ENCODE measurements at places on chromosomes 2 and 18. TPM values are rescaled to one million over a fixed set of nuclear protein-coding genes. Genes with fewer than 3 reads are reported as not detected.

DNA sequence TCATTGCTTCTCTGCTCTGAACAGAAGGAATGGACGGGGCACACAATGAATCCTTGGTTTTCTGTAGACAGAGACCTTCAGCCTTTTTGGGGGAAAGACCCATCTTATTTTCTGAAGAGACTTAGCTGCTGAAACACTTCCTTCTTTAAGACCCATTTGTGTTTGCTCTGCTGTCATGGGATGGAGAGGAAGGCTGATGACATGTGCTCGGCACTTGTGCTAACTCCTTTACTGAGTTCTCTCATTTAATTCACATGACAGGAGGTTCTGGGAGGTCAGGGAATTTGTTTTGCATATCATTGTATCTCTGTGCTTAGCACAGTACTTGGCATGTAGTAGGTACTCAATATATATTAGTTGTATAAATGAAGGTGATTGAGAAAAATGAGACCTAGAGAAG lies 39.0 kb downstream of the OXER1 start:
- H3K4me3 ChIP-seq: no peak overlapping the region
- peaks cover 9% of the 10 kb centered on the region for H3K36me3 ChIP-seq
- H3K4me1 ChIP-seq: no peaks in the 10 kb centered on the region
- DNase-seq: no peak

DNA sequence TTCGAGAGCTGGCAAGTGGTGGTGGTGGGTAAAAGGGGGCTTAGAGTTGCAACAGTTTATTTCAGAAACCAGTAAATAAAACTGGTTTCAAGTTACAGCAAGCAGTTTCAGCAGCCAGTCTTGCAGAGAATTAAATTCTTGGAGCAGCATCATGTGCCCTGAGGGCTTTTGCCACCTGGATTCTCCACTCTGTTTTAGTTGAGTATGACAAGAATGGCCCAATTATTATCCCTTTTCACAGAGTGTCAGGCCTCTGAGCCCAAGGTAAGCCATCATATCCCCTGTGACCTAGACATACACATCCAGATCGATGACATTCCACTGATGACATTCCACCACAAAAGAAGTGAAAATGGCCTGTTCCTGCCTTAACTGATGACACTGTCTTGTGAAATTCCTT lies 72.8 kb upstream of the FANCL start:
- DNase-seq: no peak
- H3K4me3 ChIP-seq: no peak overlapping the region
- no peaks in the 10 kb centered on the region for H3K4me1 ChIP-seq
- H3K36me3 ChIP-seq: no peaks in the 10 kb centered on the region
- H3K27me3 ChIP-seq: no peaks in the 10 kb centered on the region

DNA sequence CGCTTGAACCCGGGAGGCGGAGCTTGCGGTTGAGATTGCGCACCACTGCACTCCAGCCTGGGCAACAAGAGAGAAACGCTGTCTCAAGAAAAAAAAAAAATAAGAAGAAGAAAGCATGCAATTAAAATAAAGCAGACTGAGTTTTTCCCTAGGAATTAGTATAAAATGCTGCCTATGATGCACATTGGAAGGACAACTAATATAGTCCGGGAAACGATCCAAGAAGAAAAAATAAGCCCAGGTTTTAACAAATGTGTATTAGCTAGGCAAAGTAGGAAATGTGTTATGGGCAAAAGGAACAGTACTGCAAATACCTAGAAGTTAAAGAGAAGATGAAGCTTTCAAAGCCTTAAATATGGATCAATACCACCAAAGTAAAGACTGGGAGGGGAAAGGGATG lies 64.0 kb downstream of the SPIRE1 start:
- H3K4me3 ChIP-seq: no peak overlapping the region
- H3K36me3 ChIP-seq: no peaks in the 10 kb centered on the region
- no peak for DNase-seq
- no peaks in the 10 kb centered on the region for H3K27me3 ChIP-seq

- no peak for DNase-seq
- H3K4me1 ChIP-seq: no peaks in the 10 kb centered on the region
- H3K36me3 ChIP-seq: no peaks in the 10 kb centered on the region
- H3K27ac ChIP-seq: no peak overlapping the region
Observed at GRCh38 chr2:3272761-3273160, 104.9 kb downstream of the EIPR1 start.

- peaks cover 2% of the 10 kb centered on the region for H3K27me3 ChIP-seq
- H3K4me1 ChIP-seq: no peaks in the 10 kb centered on the region
- no peak overlapping the region for H3K27ac ChIP-seq
Observed at GRCh38 chr18:570697-571096, 9.5 kb upstream of the CETN1 start.

GRCh38 chr2:202375033-202375608 lies 1.0 kb upstream of the BMPR2 start:
- no peaks in the 10 kb centered on the region for H3K36me3 ChIP-seq
- H3K27me3 ChIP-seq: no peaks in the 10 kb centered on the region
- peaks cover 20% of the 10 kb centered on the region for H3K4me1 ChIP-seq
- no peak overlapping the region for H3K27ac ChIP-seq

GRCh38 chr2:181183878-181184542 lies 203.6 kb downstream of the UBE2E3 start:
- H3K36me3 ChIP-seq: no peaks in the 10 kb centered on the region
- H3K4me1 ChIP-seq: peaks cover 7% of the 10 kb centered on the region
- H3K27ac ChIP-seq: no peak overlapping the region
- no peak for DNase-seq
- no peak overlapping the region for H3K4me3 ChIP-seq
- H3K27me3 ChIP-seq: no peaks in the 10 kb centered on the region

DNA sequence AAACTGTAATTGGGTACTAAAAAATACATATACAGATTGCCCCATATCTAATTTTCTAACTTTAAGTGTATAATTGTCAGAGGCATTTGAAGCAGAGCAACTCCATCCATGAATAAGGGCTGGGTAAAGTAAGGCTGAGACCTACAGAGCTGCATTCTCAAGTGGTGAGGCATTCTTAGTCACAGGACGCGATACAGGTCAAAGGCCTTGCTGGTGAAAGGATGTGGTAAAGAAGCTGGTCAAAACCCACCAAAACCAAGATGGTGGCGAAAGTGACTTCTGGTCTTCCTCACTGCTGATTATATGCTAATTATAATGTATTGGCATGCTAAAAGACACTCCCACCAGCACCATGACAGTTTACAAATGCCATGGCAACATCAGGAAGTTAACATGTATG lies 50.0 kb downstream of the SLC8A1 start:
- H3K27ac ChIP-seq: no peak overlapping the region
- no peaks in the 10 kb centered on the region for H3K4me1 ChIP-seq
- no peaks in the 10 kb centered on the region for H3K36me3 ChIP-seq
- no peak for DNase-seq
- H3K27me3 ChIP-seq: no peaks in the 10 kb centered on the region

DNA sequence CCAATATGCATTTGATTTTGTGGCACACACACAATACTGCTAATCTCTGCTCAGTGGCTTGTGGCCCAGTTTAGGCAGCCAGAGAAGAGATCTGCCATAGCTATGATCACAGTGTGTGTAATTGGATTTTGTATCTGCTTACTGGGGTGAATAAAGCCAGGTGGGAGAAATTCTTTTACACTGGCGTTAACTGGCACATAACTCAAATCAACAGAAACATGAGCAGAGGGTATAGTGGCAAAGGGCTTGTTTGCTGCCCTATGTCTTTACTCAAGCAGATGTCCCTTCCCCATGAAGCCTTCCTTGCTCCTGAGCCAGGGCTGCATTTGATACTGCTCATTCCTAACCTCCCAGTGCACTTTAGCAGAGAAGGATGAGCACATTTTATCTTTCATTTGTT lies 28.5 kb downstream of the STON1 start:
- no peaks in the 10 kb centered on the region for H3K27me3 ChIP-seq

- no peaks in the 10 kb centered on the region for H3K36me3 ChIP-seq
- H3K4me1 ChIP-seq: peaks cover 3% of the 10 kb centered on the region
- H3K27ac ChIP-seq: no peak overlapping the region
- no peak for DNase-seq
Observed at GRCh38 chr2:127563458-127564428, 28.3 kb downstream of the MYO7B start.

DNA sequence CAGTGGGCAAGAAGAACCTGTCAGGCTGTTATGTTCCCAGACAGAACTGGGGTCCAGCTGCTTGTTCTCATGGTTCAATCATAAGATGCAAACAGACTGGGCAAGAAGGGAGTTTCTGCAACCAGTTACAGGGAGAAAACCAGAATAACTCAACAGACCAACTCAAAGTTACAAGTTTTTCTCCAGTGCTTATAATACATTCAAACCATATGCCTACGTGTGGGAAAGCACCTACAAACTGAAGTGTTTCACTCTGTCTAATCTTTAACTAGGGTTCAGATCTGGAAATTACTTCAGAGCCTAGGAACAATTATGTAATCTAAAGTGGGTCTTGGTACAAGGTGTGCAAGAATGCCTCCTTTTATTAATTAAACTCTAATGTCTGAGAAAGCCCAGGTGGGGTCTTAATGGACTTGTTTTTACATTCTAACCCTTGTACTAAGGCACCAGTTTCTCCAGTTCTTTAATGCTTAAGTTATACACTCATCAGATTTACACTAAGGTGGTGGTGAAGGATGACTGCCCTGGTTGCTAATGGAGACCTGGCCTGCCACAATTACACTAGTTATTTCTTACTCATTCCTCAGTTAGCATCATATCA lies 951.9 kb downstream of the TSN start:
- no peak overlapping the region for H3K27ac ChIP-seq
- no peak overlapping the region for H3K4me3 ChIP-seq
- H3K27me3 ChIP-seq: no peaks in the 10 kb centered on the region
- H3K4me1 ChIP-seq: no peaks in the 10 kb centered on the region

DNA sequence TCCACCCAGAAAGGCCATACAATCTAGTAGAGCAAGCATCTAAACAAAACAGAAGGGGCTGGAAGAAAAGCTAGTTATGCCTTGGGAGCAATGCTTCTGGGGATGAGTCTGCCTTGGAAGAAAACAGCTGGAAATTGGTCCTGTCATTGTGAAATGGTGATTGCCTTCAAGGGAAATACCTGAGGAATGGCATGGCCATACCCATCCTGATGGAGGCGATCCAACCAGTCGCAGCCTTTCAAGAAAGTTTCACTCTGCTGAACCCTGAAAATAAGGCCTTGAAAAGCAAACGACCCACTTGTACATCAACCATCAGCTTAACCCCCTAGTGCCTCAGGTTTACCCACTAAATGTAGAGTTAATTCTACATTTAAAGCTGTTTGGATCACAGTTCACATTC lies 72.6 kb upstream of the PID1 start:
- DNase-seq: no peak
- no peaks in the 10 kb centered on the region for H3K27me3 ChIP-seq
- H3K4me1 ChIP-seq: no peaks in the 10 kb centered on the region

DNA sequence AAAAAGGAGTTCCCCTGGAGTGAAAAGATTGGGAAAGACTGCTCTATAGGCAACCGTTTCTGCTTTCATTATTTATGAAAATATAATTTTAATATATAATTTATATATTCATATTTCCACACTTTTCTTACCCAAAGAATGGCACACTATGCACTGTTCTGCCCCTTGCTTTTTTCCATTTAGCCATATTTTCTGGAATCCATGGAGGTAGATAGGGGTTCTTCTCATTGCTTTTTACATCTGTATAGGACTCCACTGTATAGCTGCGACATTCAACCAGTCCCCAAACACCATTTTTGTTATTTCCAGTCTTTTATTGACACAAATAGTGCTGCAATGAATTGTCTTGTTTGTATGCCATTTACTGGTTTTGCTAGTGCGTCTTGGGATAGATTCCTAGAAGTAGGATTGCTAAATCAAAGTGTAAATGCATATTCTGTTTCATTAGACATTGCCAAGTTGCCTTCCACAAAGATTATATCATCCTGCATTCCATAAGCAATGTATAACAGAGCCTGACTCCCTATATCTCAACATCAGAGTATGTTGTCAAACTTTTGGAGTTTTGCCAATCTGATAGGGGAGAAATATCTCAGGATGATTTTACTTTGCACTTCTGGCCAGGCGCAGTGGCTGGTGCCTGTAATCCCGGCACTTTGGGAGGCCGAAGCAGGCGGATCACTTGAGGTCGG lies 26.6 kb upstream of the TCF7L1 start:
- H3K4me3 ChIP-seq: no peak overlapping the region
- H3K36me3 ChIP-seq: no peaks in the 10 kb centered on the region
- no peak for DNase-seq
- no peaks in the 10 kb centered on the region for H3K27me3 ChIP-seq

GRCh38 chr2:147865560-147865959 lies 20.7 kb downstream of the ACVR2A start:
- no peaks in the 10 kb centered on the region for H3K36me3 ChIP-seq
- no peak overlapping the region for H3K27ac ChIP-seq
- H3K4me3 ChIP-seq: no peak overlapping the region
- H3K4me1 ChIP-seq: peaks cover 3% of the 10 kb centered on the region
- no peak for DNase-seq

DNA sequence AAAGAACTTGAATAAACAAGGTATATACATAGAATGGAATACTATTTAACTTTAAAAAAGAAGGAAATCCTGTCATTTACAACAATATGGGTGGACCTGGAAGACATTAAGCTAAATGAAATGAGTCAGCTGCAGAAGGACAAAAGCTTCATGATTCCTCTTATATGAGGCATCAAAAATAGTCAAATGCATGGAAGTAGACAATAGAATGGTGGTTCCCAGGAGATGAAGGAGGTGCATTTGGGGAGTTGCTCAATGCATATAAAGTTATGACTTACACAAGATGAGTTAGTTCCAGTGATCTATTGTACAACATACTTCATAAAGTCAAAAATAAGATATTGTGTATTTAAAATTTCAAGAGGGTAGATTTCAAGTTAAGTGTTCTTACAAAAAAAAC lies 426.1 kb upstream of the UBE2E3 start:
- DNase-seq: no peak
- no peaks in the 10 kb centered on the region for H3K27me3 ChIP-seq
- H3K36me3 ChIP-seq: no peaks in the 10 kb centered on the region

- H3K36me3 ChIP-seq: no peaks in the 10 kb centered on the region
- no peak for DNase-seq
- peaks cover 2% of the 10 kb centered on the region for H3K27me3 ChIP-seq
- H3K27ac ChIP-seq: no peak overlapping the region
- H3K4me3 ChIP-seq: no peak overlapping the region
Observed at GRCh38 chr2:105449076-105449475, 50.2 kb upstream of the FHL2 start.

DNA sequence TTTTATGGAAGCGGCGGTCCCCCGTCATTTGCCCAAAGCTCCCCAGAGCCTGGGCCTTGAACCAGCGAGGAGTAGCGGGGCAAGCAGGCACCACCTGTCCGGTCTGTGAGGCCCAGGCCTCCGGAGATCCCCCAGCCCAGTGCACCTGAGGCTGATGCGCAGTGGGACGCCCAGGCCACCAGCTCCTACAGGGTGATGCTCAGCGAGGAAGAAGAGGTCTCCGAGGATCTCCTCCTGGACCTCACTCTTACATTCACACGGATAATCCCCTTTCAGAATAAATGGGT lies 220.2 kb downstream of the NDUFA10 start:
- H3K4me1 ChIP-seq: no peaks in the 10 kb centered on the region
- no peak overlapping the region for H3K27ac ChIP-seq
- no peaks in the 10 kb centered on the region for H3K27me3 ChIP-seq
- H3K4me3 ChIP-seq: no peak overlapping the region
- H3K36me3 ChIP-seq: no peaks in the 10 kb centered on the region
- no peak for DNase-seq

- no peaks in the 10 kb centered on the region for H3K36me3 ChIP-seq
- no peaks in the 10 kb centered on the region for H3K27me3 ChIP-seq
- no peaks in the 10 kb centered on the region for H3K4me1 ChIP-seq
- H3K27ac ChIP-seq: no peak overlapping the region
- no peak for DNase-seq
- H3K4me3 ChIP-seq: no peak overlapping the region
Observed at GRCh38 chr2:183868707-183869106, 729.6 kb upstream of the ZNF804A start.

The RBMS1 gene
- 90.3 TPM for total RNA-seq

The HJURP gene
- 0.25 TPM for total RNA-seq

The STARD6 gene
- total RNA-seq: not detected

The CYTIP gene
- total RNA-seq: 474 TPM

The EMILIN1 gene
- total RNA-seq: 0.25 TPM

The RAB6D gene
- not detected for total RNA-seq

The AMMECR1L gene
- 10.1 TPM for total RNA-seq

Data from CD4-positive, alpha-beta T cell (primary cell).